ENCODE measurements at places on chromosomes 1 and 21. TPM values are rescaled to one million over a fixed set of nuclear protein-coding genes. Genes with fewer than 3 reads are reported as not detected.

The MXRA8 gene
- total RNA-seq, result 326 TPM

The S100A3 gene
- total RNA-seq, result 55.5 TPM

The KLHDC8A gene
- not detected for total RNA-seq

The CLIC4 gene
- 580 TPM for total RNA-seq

The GPR37L1 gene
- total RNA-seq, result not detected

The RIIAD1 gene
- not detected for total RNA-seq

The TP53BP2 gene
- total RNA-seq, result 35.1 TPM

The TRABD2B gene
- not detected for total RNA-seq

The C1orf226 gene
- total RNA-seq, result 0.63 TPM

The ATG4C gene
- total RNA-seq, result 12.1 TPM

The RCSD1 gene
- 81.9 TPM for total RNA-seq

The PRKACB gene
- 24.0 TPM for total RNA-seq

The SLC27A3 gene
- 0.38 TPM for total RNA-seq

The FMO1 gene
- total RNA-seq, result not detected

The DNAH14 gene
- 11.9 TPM for total RNA-seq

The C1orf185 gene
- not detected for total RNA-seq

The CLCNKB gene
- not detected for total RNA-seq

The S100B gene
- not detected for total RNA-seq
